ENCODE measurements at places on chromosomes 3 and 15.

GRCh38 chr3:128908951-128909350 lies 29.5 kb downstream of the ACAD9 start:
- DNase-seq: no peak

DNA sequence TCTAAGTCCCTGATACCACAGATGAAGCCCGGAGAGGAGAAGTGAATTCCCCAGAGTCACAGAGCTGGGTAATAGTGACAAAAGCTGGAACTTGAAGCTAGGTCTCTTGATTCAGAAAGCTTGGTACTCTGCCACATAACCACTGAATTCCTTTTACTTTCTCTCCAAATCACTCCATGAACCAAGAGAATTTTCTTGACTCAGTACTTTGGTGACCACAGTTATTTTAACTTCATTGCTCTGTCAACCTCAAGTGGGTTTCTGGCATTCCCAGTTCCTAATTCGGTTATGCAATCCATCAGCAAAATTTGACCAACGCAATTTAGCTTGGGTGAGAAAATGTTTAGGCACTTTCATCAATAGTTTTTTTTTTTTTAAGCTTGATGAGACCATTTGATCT lies 61.0 kb upstream of the PPARG start:
- no peak for DNase-seq

DNA sequence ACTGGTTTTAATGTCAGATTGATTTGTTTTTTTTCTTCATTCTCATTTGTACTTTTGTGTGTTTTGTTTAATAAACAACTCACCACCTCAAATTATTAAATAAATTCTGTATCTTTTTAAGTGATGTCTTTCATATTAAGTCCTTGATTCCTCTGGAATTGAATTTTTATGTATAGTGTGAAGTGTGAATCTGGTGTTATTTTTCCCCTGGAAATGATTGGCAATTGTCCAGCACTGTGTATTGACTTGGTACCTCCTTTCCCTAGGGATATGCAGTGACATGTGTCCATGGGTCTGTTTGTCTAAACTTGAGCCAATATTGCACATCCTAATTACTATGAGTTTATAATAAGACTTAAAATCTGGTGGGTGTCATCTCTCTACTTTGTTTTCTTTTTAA lies 2.1 kb downstream of the RNU5B-1 start:
- no peak for DNase-seq

DNA sequence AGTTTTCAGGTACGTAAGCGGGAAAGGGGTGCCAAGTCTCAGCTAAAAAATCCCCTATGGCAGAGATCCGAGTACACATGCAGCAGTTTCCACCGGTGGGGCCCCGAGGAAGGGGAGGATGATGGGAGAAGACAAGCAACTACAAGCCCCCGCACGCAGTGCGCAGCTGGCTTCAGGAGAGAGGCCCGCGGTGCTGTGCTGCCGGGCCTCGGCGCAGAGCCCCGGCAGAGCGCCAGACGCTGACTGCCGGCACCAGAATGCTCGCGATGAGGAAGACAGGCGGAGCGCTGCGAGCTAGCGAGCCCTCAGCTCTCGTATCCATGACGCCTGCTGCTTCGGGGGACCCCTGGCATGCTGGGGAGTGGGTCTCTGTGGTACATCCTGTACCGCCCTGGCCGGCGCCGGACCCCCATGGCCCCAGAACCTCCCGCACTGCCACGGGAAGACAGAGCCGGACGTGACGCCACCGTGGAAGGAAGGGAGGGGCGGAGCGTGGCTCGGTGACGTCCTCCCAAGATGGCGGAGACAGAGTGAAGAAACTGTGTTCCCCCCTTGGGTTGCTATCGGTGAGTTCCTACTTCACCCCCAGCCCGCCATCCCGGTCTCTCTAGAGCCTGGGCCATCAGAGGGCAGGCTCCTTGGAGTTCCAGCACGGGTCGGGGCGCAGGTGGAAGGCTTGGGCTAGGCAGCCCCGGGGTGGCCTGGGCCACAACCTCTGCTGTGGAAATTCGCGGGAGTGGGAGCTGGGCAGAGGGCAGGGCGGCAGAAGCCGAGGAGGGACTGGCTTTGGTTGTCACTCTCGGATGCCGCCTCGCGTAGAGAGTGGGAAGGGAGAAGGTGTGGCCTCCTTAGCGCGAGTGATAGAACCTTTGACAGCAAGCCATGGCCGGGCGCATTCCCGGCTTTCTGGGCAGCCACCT lies at the start of gene MYNN:
Gene MYNN, plus strand, starts transcription at position 500 of the 920 bp plus-strand sequence. CDS start 900 bp downstream, outside the sequence.
- peak; percentile 86 for DNase-seq

- DNase-seq: no peak
Observed at GRCh38 chr15:60899322-60899966, 329.7 kb downstream of the RORA start.

DNA sequence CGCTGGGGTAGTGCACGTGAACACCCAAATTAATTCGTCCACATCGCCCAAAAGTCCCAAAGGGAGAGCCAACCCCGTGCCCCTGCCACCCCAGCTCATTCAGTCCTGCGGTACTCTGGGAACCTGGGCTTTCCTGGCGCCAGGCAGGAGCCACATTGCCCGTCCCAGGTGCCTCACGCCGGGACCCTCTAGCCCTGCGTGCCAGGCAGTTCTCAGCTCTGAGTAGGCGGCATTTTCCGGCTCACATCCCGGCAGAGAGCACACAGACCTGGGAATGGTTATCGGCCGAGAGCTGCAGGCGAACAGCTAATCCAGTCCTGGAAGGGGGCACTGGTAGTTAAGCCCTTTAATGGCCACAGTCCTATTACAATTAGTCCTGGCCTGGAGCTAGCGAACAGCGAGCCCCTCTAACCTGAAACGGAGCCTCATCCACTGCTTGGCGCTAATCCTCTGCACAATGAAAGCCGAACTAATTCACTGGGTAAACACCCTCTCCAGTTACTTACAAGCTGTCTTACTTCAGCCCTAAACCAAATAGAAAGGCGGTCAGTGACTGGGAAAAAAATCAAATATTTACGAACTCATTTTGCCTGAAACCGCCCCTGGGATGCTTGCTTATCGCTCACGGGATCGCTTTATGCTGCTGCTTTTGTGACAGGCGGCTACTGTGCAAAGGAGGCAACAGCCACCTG lies 254.6 kb upstream of the SOX14 start:
- no peak for DNase-seq
